Glutamatergic neuron (in vitro differentiated cells): ENCODE measurements at places on chromosomes 12 and 14. TPM values are rescaled to one million over a fixed set of nuclear protein-coding genes. Genes with fewer than 3 reads are reported as not detected.

DNA sequence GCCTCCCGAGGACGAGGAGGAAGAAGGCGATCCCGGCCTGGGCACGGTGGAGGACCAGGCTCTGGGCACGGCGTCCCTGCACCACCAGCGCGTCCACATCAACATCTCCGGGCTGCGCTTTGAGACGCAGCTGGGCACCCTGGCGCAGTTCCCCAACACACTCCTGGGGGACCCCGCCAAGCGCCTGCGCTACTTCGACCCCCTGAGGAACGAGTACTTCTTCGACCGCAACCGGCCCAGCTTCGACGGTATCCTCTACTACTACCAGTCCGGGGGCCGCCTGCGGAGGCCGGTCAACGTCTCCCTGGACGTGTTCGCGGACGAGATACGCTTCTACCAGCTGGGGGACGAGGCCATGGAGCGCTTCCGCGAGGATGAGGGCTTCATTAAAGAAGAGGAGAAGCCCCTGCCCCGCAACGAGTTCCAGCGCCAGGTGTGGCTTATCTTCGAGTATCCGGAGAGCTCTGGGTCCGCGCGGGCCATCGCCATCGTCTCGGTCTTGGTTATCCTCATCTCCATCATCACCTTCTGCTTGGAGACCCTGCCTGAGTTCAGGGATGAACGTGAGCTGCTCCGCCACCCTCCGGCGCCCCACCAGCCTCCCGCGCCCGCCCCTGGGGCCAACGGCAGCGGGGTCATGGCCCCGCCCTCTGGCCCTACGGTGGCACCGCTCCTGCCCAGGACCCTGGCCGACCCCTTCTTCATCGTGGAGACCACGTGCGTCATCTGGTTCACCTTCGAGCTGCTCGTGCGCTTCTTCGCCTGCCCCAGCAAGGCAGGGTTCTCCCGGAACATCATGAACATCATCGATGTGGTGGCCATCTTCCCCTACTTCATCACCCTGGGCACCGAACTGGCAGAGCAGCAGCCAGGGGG lies 979 bp downstream of the KCNA5 start:
- no peak for DNase-seq

- DNase-seq: no peak
Observed at GRCh38 chr12:12620730-12621315, 9.1 kb downstream of the CREBL2 start.

- DNase-seq: no peak
Observed at GRCh38 chr12:100031836-100032235, 47.1 kb upstream of the ANKS1B start.

DNA sequence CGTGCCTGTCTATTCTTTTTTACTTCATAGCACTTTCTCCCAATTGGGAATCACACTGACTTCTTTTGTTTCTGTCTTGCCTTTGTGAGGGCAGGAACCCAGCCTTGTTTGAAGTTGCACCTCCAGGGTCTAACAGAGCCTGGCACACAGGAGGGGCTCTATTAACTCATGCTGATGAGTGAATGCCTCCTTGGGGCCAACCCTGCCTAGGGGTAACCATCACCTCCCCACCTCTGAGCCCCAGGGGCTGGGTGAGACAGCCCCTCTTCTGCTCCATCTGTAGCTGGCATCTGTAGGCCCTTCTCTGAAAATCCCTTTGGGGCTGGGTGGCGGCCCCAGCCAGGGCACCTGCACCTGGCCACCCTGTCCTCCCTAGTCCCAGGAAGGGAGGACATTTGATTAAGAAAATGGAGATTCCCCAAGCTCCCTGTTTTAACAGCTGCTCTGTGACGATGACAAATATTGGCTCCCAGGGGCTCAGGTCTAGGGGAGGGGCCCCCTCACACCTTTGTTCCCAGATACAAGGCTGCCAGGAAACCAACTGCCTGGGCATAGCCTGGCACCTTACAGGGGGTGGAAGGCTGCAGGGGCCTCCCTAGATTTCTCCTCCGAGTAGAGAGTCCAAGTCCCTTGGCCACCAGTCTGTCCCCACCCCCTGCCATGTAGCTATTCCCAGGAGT lies 11.8 kb downstream of the TAMALIN start:
- DNase-seq: no peak

Gene STAC3
- total RNA-seq: 12.1 TPM

Gene SOAT2
- total RNA-seq: not detected

DNA sequence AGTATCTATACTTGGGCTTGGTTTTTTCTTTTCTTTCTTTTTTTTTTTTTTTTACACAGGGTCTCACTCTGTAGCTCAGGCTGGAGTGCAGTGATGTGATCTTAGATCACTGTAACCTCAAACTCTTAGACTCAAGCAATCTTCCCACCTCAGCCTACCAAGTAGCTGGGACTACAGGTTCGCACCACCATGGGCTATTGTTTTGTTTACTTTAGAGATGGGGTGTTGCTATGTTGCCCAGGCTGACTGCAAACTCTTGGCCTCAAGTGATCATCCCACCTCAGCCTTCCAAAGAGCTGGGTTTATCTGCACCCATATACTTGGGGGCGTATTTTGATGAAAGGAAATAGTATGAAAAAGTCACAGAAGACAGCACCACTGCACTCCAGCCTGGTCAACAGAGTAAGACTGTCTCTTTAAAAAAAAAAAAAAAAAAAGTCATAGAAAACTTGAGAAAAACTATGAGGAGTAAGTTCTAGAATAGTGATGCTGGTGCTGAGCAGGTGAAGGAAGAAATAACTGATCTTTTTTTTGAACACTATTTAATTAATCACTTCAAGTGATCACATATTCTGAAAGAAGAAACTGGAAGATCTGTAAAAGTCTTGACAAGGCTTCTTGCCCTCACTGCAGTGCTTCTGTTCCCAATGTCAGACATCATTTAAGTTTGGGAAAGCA lies 53.8 kb upstream of the NPFF start:
- DNase-seq: no peak

GRCh38 chr12:122895320-122895703 lies 612 bp downstream of the VPS37B start:
- no peak for DNase-seq

DNA sequence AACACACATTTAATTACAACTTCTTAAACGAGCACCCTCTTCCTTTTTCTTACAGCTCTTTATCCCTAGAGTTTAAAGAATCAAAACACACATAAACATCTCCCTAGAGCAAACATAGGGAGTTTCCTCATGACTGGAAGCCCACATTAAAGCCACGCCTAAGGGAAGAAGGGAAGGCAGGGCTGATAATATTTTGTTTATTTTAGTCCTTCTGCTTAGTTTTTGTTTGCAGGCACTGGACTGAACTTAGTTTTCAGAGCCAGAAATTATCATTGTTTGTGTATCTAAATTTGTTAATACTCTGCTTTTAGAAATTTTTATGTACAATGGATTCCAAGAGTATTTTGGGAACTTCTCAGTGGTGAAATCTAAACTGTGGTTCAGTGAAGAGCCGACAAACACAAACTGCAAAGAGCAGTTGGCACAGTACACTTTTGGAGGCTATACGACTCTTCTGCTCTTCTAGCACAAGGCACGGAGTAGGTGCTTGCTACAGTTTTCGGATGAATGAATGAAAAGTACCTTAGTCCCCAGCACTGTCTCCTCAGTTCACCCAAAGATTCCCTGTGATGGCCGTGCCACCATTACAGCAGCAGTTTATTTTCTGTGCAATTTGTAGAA lies 17.6 kb upstream of the AMIGO2 start:
- DNase-seq: no peak

Gene PRB2
- total RNA-seq: not detected

Gene CFAP54
- 0.15 TPM for total RNA-seq

Gene ARG2
- total RNA-seq: 78.7 TPM
